Activated CD4-positive, alpha-beta T cell treated with anti-CD3 and anti-CD28 coated beads for 4 hours (primary cell): ENCODE measurements at places on chromosomes 2 and 18.

DNA sequence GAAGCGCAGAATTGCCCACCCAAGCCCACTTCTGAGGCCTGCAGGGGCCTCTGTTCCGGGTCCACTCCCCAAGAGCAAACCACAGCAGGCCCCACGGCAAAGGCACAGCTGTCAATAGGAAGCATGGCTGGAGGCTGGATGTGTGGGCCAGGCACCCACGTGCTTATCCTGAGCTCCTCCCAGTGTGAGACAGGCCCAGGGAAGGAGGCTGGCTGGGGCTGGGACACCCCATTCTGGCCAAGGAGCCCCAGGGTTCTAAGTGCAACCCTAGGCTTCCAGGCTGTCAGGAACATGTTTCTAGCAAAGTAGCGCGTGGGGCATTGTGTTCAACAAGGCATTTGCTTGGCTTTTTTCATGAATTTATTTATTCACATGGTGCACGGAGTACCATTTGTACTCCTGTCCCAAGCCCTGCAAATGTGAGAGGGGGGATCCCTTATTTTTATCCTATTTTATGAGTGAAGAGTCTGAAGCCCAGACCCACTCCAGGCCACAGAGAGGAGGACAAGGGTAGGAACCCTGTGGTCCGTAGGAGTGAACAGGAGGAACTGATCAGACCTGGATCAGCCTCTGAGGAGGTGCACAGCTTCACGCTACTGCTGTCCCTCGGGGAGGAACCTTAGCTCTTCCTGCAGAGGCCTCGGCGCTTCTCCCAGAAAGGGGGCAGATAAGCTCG lies 6.1 kb upstream of the RAB17 start:
- no peak for DNase-seq

- no peak for DNase-seq
These were observed at the start of gene G6PC2 for GRCh38 chr2:168901003-168901402. Gene G6PC2, plus strand, starts transcription at chr2:168901291. Its CDS starts 41 bp downstream, at chr2:168901332.

DNA sequence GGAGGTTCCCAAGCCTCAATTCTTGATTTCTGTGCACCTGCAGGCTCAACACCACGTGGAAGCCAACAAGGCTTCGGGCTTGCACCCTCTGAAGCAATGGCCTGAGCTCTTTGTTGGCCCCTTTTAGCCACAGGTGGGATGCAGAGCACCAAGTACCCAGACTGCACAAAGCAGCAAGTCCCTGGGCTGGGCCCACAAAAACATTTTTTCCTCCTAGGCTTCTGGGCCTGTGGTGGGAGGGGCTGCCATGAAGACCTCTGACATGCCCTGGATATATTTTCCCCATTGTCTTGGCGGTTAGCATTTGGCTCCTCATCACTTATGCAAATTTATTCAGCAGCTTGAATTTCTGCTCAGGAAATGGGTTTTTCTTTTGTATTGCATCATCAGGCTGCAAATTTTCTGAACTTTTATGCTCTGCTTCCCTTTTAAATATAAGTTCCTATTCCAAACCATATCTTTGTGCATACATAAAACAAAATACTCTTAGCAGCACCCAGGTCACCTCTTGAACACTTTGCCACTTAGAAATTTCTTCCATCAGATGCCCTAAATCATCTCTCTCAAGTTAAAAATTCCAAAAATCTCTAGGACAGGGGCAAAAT lies 9.0 kb upstream of the MATN3 start:
- DNase-seq, result no peak

DNA sequence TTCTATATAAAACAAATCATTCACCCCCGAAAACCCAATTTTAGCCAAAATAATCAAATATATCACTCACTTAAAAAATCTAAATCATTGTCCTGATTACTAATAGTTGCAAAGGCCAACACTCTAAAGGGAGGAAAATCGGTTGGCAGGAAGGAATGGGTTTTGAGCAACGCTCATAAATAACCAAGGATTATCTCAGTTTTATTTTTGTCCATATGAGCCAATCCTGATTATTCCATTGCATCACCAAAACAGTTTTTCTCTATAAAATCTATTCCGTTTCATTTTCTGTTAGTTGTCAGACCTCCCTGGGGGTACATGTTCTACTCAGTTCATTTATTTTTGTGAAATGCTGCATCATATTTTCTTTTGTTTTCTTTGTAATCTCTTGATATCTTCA lies 174.1 kb downstream of the LRATD1 start:
- no peak for DNase-seq

DNA sequence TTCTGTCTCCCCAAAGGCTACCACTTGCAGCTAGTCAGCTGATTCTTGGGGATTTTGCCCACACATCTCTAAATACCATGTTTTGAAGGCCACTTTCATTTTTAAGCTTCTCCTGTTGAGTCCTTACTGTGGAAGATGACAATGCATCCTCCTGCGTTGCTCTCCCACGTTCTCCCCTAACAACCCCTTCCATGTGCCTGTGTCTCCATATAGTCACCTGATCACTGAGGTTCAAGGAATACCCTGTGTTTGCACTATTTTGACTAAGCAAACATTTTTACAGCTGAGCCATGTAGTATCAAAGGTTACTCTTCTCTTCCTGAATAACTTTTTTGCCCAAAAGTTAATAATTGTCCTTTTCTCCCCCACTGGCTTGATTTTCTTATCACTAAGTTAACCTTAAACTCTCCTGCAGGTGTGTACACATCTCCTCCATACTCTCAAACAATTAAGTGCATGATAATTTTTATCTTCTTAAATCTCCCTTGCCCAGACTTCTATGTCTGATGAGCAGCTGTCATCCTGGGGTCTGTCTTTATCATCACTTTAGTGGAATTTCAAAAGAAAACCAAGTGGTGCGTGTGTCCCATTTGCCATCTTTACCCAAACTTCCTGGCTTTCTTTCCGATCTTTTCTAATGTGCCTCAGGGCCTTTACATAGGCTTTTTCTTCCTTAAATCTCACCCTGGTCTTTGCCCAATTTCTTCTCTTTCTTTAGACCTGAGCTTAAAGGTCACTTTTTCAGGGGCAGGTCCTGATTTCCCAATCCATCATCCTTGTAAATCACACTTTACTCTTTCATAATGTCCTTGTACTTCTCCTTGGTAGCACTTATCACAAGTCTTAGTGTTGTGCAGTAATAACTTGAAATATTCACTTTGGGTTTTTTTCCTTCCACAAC lies 85.2 kb upstream of the SPATS2L start:
- DNase-seq, result no peak
